ENCODE measurements at places on chromosomes 1 and 21. TPM values are rescaled to one million over a fixed set of nuclear protein-coding genes. Genes with fewer than 3 reads are reported as not detected.

Gene TIAM1
- total RNA-seq = 9.2 TPM

Gene REG4
- total RNA-seq = not detected

Gene ARTN
- total RNA-seq = 26.2 TPM

Gene DNAI4
- 5.1 TPM for total RNA-seq

Gene LENEP
- not detected for total RNA-seq

Gene HORMAD1
- total RNA-seq = not detected

Gene HAPLN2
- 19.0 TPM for total RNA-seq

Gene CFAP74
- 0.63 TPM for total RNA-seq

Gene C8A
- total RNA-seq = not detected
